ENCODE measurements at places on chromosomes 4 and X.

DNA sequence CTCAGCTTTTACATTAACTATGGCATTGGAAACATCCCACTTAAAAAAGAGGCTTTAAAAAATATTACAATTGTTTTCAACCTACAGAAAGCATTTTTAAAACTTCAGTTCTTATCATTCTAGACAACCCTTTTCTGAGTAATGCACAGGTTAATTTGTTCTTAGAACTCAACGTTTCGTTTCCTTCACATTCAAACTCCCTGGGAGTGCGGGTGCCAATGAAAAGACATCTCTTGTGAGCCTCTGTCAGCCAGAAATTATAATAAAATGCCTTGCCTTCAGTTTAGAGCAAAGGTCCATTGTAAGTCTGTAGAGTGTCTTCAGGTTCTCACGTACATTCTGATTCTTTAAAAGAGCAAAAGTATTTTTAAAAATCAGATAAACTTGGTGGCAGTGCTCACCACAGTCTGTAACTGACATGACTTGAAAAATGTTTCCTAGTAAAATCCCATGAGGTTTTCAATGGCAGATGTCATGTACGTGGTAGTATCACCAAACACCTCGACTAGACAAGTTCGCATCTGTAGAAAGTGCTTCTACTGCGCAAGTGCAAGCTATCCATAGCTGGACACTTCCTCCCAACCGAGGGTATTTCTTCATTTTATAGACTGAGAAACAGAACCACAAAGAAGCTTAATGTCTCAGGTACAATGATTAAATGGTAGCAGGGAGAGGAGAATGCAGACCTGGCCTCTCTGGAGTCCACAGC lies 65.8 kb downstream of the HAUS3 start:
- no peak for DNase-seq

DNA sequence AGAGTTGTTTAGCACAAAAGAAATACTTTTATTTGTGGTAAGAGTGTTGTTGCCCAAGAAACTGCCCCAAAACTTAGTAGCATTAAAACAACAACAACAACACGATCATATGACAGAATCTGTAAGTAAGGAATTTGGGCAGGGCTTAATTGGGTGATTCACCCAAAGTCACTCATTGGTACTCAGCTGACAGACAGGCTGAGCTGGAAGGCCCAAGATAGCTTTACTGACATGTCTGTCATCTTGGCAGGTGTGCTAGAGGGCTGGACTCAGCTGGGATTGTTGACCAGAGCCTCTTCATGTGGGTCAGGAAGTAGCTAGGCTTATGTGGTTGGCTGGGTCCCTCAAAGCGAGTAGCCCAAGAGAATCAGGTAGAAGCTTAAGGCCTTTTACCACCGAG lies 52.3 kb downstream of the KIAA0232 start:
- no peak for DNase-seq

GRCh38 chrX:65723706-65724105 lies 56.3 kb downstream of the MSN start:
- peak; percentile 30 for DNase-seq

- no peak for DNase-seq
Observed at GRCh38 chr4:13887010-13887409, 259.5 kb upstream of the BOD1L1 start.

DNA sequence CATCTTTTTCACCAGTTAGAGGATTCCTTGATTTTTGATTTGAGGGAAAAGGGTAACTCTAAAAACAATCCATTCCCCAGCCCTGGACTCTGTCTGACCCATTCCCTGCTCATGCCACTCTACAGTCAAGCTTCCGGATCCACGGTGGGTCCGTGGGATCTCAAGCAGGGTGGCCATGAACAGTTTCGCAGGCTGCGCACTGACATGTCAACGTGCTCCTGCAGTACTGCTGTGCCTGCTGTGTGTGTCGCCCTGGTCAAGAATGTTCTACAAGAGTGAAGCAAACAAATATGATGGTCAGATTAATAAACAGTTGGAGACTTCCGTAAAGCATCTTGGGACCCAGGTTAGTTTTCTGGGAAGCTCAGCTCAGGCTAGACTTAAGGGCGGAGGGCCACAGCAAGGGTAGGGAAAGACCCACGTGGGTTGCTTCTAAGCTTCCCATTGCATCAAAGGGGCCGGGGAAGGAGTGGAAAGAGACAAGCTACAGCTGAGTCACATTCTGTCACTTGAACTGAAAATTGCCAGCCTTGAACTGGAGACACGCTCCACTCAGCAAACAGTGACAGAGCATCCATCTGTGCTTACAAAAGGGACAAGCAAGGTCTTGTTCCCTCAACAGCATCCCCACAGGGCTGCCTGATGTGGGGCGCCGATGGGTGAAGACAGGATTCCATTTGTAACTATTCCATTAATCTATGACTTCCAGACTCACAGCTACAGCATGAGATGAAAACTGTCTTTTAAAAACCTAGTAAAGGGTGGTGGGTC lies 81.8 kb downstream of the MTMR1 start:
- DNase-seq = no peak

DNA sequence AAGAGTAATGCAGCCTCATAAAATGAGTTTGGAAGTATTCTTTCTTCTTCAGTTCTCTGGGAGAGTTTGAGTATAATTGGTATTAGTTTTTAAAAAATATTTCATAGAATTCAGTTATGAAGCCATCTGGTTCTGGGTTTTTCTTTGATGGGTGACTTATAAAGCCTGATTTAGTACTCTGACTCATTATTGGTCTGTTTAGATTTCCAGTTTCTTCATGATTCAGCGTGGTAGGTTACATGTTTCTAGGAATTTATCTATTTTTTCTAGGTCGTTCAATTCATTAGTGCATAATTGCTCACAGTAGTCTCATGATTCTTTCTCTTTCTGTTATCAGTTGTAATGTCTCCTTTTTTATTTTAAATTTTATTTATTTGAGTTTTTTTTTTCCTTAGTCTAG lies 111.2 kb downstream of the CEP44 start:
- DNase-seq = no peak

- no peak for DNase-seq
Observed at GRCh38 chr4:128958194-128958593, 135.1 kb downstream of the SCLT1 start.

DNA sequence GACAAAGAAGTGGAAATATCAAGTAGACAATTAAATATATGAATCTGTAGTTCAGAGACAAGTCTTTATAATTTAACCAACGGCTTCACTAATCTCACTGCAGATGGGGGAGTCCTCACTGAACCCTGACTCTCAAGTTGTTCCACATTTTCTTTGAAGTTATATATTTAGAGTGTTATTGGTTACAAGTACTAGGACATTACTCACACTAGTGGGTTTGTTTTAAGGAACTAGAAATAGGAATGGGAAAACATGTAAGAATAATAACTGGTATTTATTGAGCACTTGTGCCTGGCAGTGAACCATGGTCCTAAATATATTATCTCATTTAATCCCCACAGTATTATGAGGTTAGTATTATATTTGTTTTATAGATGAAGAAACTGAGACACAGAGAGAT lies 22.0 kb downstream of the MND1 start:
- DNase-seq = no peak

- no peak for DNase-seq
Observed at GRCh38 chr4:84678976-84679744, 96.2 kb downstream of the CDS1 start.

- DNase-seq = no peak
Observed at GRCh38 chr4:114015444-114015899, 36.0 kb upstream of the ARSJ start.

- no peak for DNase-seq
Observed at GRCh38 chr4:23455456-23456158, 434.2 kb downstream of the PPARGC1A start.

DNA sequence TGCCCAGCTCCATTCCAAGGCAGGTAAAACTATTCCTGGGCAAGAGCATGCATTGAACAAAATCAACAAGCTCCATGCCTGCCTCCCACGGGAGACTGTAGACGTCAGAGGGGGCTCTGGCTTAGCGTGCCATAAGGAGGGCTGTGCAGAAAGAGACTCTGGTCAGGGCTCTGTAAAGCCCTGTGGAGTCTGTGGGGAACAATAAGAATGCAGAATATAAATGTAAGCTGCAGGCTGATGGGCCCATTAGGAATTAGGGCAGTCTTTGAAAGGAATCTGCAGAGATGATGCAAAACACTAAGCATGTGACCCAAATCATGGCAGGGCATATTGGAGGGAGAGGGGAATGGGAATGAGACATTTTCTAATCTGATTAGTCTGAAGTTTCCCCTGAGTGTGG lies 170.3 kb downstream of the EFHC2 start:
- no peak for DNase-seq

DNA sequence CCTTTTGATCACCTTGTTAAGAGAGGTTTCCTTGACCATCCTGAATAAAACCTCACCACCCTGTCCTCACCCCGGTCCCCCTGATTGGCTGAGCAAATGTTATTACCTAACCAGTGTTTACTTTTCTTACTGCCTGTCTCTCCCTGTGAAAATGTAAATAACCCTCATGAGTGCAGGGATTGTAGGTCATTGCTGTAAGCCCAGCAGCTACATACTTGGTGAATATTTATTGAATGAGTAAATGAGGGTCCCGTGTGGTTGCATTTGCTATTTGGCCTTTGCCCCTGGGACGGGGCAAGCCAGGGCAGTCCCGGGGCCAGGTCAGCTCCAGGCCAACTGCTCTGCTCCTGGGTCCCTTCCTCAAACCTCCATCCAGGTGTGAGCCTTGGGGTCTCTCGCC lies 55.5 kb upstream of the CLCN4 start:
- no peak for DNase-seq

GRCh38 chr4:77599378-77599777 lies 6.2 kb upstream of the CXCL13 start:
- DNase-seq = no peak

DNA sequence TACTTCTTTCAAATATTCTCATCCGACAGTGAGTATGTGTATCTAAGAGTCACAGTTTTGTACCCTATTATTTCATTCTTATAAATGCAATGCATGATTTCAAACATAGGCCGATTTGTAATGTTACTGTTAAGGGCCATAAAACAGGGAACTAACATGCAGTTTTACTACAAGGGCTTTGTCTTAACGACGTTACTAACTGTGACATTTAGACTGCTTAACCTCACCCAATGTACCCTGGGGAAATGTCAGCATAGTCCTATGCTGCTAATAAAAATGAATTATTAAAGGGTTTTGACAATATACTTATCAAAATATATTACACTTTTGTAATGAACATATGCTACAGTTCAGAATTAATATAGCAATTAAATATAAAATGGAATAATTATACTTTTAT lies 74.8 kb upstream of the CPXCR1 start:
- no peak for DNase-seq

GRCh38 chr4:159543831-159544230 lies 441.0 kb downstream of the RAPGEF2 start:
- no peak for DNase-seq
